ENCODE measurements at places on chromosomes 2 and 18.
A peak's percentile ranks its signal among the peaks of the same experiment; 100 is the strongest.

- no peak for DNase-seq
Observed at GRCh38 chr2:8098476-8099266, 583.2 kb upstream of the ID2 start.

- DNase-seq, result no peak
Observed at GRCh38 chr2:216074794-216075193, 6.8 kb downstream of the PECR start.

DNA sequence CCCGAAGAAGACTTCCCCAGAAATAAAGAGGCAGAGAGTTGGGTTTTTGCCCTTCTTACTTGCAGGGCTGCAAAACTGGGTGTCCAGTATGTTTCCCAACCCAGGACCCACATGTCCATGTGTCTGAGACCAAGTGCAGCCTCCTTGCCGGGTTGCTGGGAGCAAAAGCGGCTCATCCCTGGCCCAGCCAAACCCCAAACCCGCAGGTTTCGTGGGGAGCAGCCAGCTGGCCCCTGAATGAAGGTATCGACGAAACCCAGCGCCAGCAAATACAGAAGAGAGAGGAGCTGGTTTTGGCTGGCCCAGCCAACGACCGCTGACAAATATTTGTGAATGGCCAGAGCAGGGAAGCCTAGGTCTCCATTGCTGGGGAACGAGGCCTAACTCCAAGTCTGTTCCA lies 197.1 kb downstream of the SMAD7 start:
- no peak for DNase-seq

DNA sequence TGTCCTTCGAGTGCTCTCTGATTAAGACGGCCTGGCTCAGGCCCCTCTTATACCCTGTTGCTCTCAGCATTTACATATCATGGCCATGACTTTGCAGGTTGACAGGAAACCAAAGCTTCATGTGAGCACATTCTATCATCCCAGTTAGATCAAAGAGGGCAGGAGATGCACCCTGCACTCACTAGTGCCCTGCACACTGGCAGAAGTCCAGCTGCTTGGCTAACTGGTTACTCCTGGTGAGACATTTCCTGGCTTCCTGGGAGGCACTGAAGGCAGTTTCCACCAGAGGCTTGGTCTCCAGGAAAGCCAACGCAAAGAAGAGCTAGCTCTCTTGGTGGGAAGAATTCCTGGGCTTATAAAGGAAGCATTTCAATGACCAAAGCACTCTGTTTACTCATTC lies 66.3 kb downstream of the LIPG start:
- no peak for DNase-seq

DNA sequence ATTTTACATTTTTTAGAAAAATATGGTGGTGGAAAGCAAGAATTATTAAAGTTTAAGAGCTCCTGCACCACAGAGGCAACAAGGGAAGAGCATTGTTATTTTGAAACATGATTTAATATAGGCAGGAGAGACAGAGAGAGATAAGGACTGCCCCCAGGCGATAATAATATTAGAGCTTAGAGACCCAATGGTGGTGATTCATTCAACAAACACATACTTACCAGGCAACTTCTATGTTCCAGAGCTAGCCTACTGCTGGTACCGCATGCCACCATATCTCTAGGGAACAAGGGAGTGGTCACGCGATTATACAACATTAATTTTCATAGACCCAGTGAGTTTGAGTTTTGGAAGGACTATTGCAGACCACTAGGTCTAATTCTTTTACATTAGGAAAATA lies 327.8 kb upstream of the SOX11 start:
- DNase-seq, result no peak

- no peak for DNase-seq
Observed at GRCh38 chr18:30992231-30992630, 50.3 kb downstream of the DSC3 start.

GRCh38 chr2:96548558-96549465 lies 12.3 kb downstream of the ARID5A start:
- DNase-seq, result no peak

DNA sequence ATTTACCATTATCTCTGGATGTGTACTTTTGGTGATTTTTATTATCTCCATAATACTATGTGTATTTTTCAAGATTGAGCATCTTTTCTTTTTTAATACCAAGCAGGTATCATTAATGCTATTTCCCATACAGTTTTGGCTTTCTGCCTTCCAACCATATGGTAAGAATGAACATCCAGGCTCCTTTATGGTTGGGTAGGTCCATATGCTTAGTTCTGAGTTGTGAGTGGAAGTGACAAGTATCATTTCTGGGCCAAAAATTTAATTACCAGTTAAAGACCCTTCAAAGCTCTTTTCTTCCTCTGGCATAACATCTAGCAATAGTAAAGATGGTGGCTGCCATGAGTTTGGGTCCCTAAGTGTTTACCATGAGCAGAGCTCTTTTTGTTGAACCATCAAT lies 4.3 kb upstream of the RBM43 start:
- DNase-seq, result no peak

- DNase-seq, result peak; percentile 85
Observed at GRCh38 chr2:177242121-177242987, 22.2 kb downstream of the NFE2L2 start.

- no peak for DNase-seq
Observed at GRCh38 chr18:74609535-74609934, 11.9 kb downstream of the ZNF407 start.

DNA sequence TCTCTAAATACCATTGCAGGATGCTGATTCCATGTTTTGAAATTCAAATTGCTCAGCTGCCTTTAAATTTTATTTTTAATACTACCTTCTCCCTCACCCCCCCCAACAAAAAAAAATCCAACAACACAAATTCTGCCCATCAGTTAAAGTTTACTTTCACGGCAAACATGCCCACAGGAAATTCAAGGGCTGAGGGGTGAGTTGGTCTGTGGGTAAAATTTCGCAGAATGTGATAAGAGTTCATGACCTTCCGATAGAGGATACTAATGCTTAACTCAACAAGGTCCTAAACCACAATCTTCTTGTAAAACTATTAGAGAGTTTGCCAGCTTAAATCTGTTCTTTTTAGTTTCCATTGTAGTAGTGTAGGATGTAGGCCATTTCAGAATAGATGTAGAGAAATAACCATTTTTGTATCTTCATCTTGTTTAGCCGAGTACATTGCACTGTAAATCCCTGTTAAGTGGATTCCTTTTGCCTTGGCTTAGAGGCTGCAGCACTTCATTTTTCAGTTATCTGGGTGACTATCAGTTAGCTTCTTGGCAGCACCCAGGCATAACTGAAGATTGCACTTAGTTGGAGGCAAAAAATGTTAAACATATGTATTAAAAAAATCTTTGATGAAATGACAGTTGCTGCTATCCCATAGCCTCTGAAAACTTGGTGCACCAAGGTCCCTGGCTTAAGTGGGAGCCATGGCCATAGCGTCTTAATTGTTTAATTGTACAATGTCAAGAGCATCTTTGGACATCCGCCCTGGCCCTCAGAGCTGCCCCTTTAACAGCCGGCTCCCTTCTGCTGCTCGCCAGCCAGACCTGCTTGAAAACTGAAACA lies 232.3 kb downstream of the HAUS1 start:
- DNase-seq, result no peak

DNA sequence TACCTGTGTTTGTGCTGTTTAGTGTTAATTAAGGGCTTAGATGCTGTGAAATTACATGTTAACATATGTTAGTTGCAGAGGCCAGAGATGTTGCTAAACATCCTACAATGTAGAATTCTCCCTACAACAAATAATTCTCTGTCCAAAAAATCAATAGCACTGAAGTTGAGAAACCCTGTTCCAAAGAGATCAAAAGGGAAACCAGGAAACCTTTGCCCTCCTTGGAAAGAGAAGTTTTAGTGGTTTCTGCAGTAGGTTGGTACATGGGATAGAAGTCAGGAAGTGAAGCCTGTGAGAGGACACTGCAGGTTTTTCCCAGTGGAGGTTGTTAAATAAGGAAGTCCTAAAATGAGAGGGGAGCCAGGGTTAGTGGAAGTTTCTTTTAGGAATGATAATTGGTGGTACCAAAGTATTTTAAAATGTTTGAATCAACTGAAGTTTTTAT lies 6.3 kb upstream of the RMDN2 start:
- DNase-seq, result no peak

GRCh38 chr2:59395119-59395518 lies 1154.0 kb upstream of the FANCL start:
- no peak for DNase-seq

GRCh38 chr18:47767699-47768098 lies 162.8 kb downstream of the SMAD2 start:
- DNase-seq, result no peak

- DNase-seq, result no peak
Observed at GRCh38 chr2:200746301-200746700, 65.4 kb upstream of the BZW1 start.

DNA sequence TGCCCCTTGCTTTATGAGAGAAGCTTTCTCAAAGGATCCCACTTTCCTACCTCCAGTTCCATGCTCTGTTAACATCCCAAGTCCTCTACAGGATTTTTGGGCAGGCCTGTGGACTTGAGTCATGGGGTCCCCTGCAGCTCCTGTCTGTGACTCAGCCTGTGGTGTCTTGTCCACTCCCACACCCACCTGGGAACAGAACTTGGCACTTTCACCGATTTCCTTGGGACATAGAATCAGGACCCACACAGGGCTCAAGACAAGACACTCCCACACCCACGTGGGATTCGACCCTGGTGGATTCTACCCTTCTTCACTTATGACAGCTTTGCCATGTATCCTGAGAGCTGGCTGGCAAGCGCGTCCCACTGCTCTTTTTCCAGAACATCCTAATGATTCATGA lies 30.7 kb upstream of the HDAC4 start:
- no peak for DNase-seq

- DNase-seq, result no peak
Observed at GRCh38 chr18:12819322-12819721, 64.7 kb downstream of the PTPN2 start.

GRCh38 chr2:174063492-174064092 lies 98.4 kb upstream of the SP3 start:
- no peak for DNase-seq

All from GM03348 (cell line).